RWPE2 (cell line): ENCODE measurements at places on chromosomes 5 and 9.
A peak's percentile ranks its signal among the peaks of the same experiment; 100 is the strongest.

DNA sequence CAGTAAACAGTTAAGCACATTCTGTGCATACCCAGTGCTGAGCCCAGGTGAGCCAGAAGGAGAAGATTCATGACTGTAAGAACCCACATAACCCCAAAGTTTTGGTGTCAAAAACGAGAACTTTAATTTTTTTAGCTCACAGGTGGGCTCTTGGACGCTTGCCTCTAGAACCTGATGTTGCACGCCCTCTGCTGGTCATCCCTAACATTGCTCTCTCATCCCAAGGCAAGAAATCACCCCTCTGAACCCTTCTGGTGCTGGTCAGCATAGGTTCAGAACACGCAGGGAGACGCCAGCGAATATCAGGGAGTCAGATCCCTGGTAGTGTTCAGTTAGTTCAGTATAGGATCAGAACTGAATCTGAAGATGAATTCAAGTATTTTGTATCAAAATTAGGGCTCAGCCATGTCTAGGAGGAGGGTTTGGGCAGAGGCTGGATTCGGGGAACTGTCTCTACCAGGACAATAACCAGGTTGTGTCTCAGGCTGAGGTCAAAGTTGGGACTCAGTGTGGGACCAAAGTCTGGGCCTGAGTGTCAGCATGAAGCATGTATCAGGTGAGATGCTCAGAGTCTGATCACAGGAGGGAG is 4.1 kb upstream of the DNAJB5 start:
- peaks cover 12% of the 10 kb centered on the region for H3K4me1 ChIP-seq
- peak; percentile 41 for DNase-seq
- no peaks in the 10 kb centered on the region for H3K27me3 ChIP-seq
- no peak overlapping the region for H3K27ac ChIP-seq
- H3K36me3 ChIP-seq, result no peaks in the 10 kb centered on the region
- no peak overlapping the region for H3K4me3 ChIP-seq

GRCh38 chr9:134339183-134339806 is 13.0 kb downstream of the RXRA start:
- no peaks in the 10 kb centered on the region for H3K36me3 ChIP-seq
- no peak overlapping the region for H3K27ac ChIP-seq
- H3K27me3 ChIP-seq, result no peaks in the 10 kb centered on the region
- DNase-seq, result no peak

- DNase-seq, result no peak
- H3K4me1 ChIP-seq, result peaks cover 48% of the 10 kb centered on the region
- no peak overlapping the region for H3K4me3 ChIP-seq
- H3K27ac ChIP-seq, result no peak overlapping the region
These were observed 97.9 kb downstream of the PLCXD3 start for GRCh38 chr5:41412496-41412895.

GRCh38 chr5:60143942-60144549 is 250.5 kb upstream of the PDE4D start:
- H3K27ac ChIP-seq, result no peak overlapping the region
- H3K4me1 ChIP-seq, result no peaks in the 10 kb centered on the region
- H3K27me3 ChIP-seq, result peaks cover 4% of the 10 kb centered on the region
- no peak for DNase-seq

GRCh38 chr5:36889264-36889663 is 12.7 kb downstream of the NIPBL start:
- no peaks in the 10 kb centered on the region for H3K27me3 ChIP-seq
- no peak for DNase-seq
- peaks cover 13% of the 10 kb centered on the region for H3K4me1 ChIP-seq
- H3K4me3 ChIP-seq, result no peak overlapping the region
- H3K27ac ChIP-seq, result no peak overlapping the region
